Karpas-422 (cell line): ENCODE measurements at places on chromosomes 2 and 18. TPM values are rescaled to one million over a fixed set of nuclear protein-coding genes. Genes with fewer than 3 reads are reported as not detected.

DNA sequence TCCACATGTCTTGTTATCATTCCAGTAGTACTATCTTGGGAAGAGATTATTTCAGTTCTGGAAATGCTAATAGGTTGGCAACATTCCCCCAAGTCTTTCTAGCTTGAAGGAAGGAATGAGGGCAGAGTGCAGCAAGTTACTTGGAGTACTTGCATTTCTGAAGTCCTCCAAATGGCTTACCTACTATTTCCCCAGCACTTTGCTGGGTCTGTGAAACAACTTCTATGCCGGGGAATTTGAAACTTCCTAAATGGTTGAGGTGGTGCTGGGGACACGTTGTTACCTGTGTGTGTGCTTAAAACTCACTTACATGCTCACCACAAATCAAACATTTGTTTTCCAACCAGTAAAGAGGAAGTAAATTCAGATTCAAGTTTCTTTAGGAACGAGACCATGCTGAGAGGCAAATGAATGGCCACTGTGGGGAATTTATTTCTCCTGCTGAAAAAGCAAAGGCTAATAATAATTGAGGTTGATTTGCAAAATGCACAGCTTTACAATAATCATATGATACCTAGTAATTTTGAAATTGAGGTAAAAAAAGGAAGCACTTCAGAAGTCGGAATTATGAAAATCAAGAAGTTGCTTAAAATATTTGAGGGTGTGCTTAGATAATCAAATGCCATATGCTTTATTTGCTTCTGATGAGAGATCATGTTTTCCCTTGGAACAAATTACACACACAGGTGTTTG lies 1167.7 kb upstream of the ZEB2 start:
- DNase-seq, result peak; percentile 80

DNA sequence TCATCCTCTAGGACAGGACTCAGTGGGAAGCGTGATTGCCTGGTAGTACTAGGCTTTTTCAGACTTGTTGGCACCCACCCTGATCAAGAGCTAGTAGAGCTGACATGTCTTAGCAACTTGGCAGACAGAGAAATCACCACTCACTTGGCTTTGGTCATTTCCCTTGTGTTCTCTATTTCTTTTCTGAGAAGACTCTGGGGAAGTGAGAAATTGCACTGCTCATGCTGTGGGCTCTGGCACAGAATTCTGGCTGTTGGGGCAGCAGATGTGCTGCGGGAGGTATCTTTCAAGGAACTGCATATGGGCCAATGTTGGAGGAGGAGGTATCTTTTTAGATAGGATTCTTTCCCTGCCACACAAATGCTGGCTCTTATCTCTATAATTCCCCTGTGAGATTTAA lies 529.1 kb upstream of the MEX3C start:
- no peak for DNase-seq

- DNase-seq, result peak; percentile 72
Measured at GRCh38 chr2:66587216-66587615, 152.3 kb downstream of the MEIS1 start.

The TMEM178A gene
- not detected in 2 replicates for total RNA-seq
